Renal cortical epithelial cell (primary cell): ENCODE measurements at places on chromosomes 12 and 14.

DNA sequence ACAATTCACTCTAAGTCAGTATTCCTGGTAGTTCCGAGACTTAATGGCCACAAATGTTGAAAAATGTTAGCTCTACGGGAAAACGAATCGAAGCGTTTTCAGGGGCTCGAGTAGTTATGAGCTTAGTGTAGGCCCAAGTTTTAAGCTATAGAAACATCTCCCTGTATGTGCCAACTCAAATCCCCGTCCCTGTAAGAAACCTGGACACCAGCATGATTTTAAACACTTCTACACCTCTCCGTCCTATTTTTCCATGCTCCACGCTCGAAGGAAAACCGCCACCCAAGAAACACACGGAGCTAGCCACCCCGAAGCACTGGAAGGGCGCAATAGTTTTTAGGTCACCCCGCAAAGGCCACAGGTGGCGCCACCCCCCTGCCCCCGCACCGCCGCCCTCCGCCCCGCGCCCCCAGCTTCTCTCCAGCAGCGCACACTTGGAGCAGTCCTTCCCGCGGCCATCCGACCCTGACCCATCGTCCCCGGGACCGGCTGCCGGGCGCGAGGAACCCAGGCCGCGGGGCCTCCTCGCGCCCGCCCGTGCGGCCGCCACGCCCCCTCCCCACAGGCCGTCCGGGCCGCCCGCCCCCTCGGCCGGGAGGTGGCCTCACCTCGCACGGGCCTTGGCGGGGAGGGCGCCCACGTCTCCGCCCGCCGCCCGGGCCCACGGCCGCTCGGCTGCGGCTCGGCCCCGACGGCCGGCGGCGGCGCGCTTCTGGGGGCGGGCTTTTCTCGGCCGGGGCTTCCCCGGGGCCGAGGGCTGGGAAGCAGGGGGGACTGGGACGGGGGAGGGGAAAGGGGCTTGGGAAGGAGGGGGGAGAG is 522 bp downstream of the R3HDM2 start:
- DNase-seq = no peak

DNA sequence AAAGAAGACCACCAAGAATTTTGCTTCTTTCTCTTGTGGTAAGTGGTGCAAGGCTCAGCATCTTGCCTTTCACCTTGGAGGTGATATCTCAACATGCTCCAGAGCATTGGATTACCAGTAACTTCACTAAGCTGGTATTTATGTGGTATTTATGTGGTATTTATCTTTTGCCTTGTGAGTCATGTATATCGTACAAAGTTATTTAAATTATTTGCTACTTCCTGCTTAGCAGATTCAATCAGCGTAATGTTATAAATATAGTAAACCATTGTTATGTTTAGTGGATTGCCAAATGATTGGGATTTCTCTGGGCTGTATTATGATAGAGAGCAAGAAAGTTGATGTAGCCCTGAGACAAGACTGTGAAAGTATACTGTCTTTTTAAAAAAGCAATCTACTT is 366.4 kb downstream of the IPO8 start:
- no peak for DNase-seq

GRCh38 chr12:64522316-64522715 is 70.4 kb downstream of the TBK1 start:
- DNase-seq = no peak

DNA sequence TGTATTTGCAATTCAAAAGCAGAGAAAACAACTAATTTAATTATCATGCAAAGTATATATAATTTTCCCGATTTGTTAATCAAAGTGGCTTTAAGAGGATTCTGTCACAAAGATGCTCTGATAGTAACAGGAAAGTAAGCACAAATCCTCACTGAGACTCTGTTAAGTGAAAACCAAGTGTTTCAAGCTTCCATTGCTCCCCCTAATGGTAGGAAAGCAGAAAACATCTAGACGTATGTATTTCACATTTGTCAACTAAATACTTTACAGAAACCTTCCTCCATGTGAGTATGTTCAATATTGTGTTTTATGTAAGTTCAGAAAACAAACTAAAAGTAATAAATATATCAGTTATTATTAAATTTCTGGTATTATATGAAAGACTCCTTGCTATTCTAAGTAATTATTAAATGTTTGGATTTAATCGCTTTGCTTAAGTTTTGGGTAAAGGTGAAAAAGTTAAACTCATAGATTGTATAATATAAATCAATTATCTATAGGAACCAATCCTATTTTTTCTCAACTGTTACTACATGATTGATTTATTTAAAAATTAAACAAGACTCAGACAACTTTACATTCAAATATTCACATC is 1.5 kb upstream of the NTS start:
- peak; percentile 72 for DNase-seq

- no peak for DNase-seq
Observed at GRCh38 chr12:123948401-123948795, 24.2 kb downstream of the CCDC92 start.

GRCh38 chr14:68841016-68841809 is 48.3 kb upstream of the ZFP36L1 start:
- peak; percentile 25 for DNase-seq

DNA sequence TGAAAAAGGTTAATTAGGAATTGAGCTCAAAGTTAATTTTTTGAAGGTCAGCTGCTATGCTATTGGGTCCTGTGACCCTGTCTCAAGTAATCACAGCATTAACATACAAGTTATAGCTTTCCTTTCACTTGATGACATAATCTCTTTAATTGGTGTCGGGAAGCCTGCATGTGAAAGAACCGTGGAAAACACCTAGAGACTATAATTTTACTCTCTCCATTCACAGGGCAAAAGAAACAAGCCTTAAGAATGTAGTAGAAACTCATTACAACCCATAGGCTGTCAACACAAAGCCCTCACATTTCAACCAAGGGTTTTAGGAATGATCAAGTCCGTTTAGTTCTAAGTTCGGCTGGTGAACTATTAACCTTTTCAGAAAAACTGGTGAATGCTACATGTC is 104.4 kb downstream of the PPM1A start:
- DNase-seq = no peak

- peak; percentile 89 for DNase-seq
Observed at GRCh38 chr12:29238822-29239291, 89.8 kb downstream of the FAR2 start.

DNA sequence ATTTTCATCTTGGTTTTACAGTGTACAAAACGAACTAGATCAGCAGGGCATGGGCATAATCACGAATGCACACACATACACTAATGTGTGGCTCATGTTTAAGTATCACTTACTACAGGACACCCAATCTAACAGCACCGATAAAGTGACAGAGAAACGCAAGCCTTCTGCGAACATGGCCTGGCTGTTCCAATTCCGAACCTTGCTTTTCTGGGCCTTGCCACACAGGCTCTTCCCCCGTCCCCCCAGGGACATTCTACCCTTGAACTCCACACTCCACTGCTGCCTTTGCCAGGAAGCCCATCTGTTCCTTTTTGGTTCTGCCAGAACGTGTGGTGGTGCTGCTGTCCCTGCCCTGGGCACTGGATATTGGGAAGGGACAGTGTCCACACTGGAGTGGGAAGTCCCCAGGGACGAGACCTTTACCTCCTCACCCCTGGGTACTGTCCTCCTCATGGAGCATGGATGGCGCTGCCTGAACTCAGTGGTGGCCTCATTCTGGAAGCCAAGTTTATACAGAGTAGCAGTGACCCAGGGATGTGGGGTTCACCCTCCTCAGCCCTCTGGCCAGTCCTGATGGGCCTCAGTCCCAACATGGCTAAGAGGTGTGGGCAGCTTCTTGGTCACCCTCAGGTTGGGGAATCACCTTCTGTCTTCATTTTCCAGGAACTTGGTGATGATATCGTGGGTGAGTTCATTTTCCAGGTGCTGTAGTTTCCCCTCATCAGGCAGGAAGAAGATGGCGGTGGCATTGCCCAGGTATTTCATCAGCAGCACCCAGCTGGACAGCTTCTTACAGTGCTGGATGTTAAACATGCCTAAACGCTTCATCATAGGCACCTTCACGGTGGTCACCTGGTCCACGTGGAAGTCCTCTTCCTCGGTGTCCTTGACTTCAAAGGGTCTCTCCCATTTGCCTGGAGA is 7.9 kb downstream of the SERPINA1 start:
- no peak for DNase-seq
